ENCODE measurements at places on chromosomes 3 and 15.

DNA sequence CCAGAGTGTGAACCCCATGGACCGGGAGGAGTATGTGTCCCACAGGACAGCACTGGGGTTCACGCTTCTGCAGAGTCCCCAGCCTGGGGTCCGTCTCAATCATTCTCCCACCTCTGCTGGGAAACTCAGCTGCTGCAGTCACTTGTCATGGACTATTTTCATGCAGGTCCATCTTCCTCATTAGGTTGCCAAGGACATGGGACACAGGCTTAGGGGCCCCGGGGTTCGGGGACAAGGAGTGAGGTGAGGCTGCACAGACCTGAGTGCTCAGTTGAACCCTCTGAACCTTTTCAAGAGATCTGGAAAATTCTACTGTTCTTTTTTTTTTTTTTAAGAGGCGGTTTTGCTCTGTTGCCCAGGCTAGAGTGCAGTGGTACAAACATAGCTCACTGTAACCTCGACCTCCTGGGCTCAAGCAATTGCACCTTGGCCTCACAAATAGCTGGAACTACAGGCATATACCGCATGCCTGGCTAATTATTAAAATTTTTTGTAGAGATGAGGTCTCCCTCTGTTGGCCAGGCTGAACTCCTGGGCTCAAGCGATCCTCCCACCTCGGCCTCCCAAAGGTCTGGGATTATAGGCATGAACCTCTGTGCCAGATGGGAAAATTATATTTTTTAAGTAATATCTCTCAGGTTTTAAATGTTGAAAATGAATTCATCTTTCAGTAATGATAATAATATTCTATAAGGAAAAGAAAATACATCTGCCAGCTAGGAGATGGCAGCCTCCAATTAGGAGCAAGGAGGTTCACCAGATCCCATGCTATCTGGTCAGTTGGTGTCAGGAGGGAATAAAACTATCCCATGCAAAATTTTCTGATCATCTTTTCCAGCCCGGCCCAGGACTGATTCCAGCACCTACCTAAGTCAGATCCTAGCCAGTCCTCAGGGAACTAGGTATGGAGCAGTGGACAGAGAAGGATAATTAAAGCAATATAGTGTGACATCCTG, 45.2 kb downstream of the RPN1 start:
- DNase-seq = no peak

DNA sequence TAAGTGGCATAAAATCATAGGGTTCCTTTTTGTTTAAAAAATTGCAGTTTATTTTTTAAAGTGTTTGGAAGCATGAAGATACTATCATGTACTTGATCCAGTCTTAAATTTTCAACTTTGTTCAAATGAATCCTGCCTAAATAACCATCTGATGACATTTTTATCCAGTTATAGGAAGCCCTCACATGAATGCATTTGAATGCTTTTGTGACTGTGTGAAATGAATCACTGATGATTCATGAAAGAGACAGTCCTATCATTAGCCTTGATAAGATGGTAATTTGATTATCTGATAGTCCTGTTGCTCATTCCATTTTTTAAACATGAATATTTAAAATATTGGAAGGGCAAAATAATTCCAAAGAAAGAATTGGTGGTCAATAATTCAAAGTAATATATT, 401.9 kb upstream of the ROBO2 start:
- DNase-seq = no peak

GRCh38 chr3:60291115-60291514, 960.1 kb downstream of the FHIT start:
- no peak for DNase-seq

DNA sequence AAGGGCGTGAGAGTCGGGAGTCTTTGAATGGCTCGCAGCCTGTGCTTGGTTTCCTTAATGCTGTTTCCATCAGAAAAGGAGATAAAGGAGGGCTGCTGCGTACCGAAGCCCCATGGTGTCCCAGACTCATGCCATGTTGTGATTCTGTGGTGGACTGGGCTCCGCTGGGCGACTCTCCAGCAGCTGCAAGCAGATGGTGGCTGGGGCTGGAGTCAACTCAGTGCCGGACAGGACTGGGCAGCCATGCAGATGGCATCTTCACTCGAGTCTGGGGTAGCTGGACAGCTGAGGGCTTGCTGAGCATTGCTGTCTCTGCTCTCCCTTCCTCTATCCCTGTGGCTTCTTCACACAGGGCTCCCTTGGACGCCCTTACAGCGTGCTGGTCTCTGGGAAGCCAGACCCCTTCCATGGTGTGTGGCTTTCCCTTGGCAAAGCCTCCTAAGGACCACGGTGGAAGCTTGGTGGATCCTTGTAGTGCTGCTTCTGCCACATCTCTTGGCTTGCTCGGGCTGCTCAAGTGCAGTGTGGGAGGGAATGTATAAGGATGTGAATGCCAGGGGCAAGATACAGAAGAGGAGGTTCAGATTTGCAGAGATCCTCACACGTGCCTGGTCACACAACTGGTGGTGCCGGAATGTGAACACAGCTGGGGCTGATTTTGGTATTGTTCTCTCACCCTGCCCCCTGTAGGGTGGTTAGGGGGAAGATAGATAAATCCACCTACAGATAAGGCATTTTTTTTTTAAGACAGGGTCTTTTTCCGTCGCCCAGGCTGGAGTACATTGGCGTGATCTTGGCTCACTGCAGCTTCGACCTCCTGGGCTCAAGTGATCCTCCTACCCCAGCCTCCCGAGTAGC, 9.0 kb downstream of the NIPA1 start:
- DNase-seq = no peak

DNA sequence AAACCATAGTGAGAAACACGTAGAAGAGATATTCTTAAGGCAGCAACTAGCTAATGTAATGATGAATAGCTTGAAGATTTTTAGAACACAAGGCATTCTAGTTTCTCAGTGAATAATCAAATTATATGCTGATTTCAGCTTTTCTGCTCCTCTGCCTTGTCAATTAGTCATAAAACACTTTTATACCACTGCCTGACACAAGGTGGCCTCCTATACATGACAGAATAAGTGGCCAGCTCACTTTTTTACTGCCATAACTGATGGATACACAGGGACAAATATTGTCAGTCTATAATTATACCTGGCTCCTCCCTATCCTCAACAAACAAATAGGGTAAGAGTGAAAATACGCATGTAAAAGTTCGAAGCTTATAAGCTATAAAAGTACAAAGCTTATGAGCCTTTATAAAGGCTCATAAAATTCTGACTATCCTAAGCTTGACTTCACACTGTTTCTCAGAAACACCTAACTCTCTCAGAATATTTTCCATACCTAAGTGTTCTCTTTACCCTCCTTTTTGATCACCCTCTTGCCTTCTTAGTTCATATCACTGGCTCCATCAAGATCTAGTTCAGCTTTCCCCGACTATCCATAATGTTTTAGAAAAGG, 81.6 kb downstream of the HERC1 start:
- peak; percentile 21 for DNase-seq

DNA sequence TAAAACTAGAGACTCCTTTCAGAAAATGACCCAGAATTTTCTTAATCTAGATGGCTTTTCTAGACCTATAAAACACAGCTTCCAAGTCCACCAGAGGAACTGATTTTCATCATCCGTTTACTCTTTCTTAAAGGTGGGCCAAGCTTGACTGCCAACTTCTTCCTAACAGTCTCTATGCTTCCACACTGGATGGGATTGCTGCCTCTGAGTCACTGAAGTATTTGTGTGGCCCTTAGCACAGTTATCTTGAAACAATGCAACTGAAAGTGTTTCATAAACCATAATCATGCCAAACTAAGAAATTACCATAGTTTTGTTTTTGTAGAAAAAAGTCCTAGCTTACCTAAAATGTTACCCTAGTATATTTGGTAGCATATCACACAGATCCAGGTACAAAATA, 985.7 kb downstream of the TUSC7 start:
- no peak for DNase-seq

- DNase-seq = no peak
Measured at GRCh38 chr15:57218826-57219576, 157.3 kb upstream of the CGNL1 start.

- DNase-seq = no peak
Measured at GRCh38 chr15:100940767-100941379, 21.7 kb downstream of the LRRK1 start.

- DNase-seq = no peak
Measured at GRCh38 chr3:153343988-153344782, 182.2 kb downstream of the RAP2B start.

GRCh38 chr3:39112113-39112512, 4.6 kb downstream of the TTC21A start:
- DNase-seq = no peak

DNA sequence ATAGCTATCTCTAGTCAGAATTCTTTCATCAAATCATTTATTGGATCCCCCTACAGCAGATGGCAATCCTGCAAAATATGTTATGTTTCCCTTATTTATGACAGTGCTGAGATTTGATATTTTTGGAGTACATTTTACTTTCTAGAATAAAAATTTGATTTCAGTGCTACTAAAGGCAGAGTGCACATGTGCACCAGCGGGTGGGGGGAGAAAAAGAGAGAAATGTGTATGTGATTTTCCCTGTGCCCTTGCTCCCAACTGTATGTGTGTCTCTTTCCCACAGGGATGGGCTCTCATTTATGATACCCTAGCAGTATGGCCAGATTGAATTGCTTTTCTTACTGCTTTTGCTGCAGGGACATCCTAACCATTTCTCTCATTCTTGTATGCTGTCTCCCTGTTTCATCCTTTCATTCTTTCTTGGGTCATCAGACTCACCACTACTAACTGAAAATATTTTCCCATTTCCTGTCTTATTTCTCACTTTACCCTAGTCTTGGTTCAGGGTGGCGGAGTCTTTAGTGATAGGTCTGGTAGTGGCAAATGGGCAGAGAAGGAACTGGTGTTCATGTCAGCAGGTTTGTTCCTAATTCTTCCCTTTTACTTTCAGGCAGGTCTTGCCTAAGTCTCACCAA, 140.7 kb downstream of the TCF12 start:
- no peak for DNase-seq

- no peak for DNase-seq
Measured at GRCh38 chr15:32838820-32839219, 121.0 kb downstream of the GREM1 start.

GRCh38 chr15:62453981-62454380, 288.9 kb upstream of the C2CD4B start:
- DNase-seq = no peak

DNA sequence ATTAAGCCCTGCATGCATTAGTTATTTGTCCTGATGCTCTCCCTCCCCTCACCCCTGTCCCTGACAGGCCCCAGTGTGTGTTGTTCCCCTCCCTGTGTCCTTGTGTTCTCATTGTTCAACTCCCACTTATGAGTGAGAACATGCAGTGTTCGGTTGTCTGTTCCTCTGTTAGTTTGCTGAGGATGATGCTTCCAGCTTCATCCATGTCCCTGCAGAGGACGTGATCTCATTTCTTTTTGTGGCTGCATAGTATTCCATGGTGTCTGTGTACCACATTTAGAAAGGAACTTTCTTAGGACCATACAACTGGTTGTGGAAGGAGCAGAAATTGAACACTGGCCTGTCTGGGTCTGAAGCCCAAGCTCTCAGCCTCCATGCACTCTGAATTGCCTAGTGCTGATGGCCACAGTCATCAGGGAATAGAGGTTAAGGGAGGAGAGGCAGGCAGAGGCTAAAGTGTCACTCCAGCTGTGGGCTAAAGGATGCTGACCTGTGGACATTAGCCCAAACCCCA, 138.5 kb downstream of the FNDC3B start:
- no peak for DNase-seq

DNA sequence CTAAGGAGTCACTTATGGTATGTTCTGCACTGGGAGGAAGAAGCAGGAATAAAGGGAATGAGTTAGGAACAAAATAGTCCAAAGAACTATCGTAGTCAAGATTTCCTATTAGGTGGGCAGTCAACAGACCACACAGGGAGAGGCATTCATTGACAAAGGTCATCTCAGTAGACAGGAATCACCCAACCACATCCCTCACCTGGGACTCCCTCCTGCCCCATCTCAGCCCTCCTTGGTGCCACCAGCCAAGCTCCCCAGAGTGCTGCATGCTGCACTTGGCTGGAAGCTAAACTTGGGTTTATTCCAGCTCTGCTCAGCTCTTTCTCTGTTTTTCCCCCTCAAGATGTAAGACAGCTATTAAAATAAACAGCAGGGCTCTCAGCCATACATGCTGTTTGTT, 72.3 kb upstream of the CTNNB1 start:
- DNase-seq = no peak

GRCh38 chr3:179227349-179227748, 23.6 kb downstream of the KCNMB3 start:
- no peak for DNase-seq

DNA sequence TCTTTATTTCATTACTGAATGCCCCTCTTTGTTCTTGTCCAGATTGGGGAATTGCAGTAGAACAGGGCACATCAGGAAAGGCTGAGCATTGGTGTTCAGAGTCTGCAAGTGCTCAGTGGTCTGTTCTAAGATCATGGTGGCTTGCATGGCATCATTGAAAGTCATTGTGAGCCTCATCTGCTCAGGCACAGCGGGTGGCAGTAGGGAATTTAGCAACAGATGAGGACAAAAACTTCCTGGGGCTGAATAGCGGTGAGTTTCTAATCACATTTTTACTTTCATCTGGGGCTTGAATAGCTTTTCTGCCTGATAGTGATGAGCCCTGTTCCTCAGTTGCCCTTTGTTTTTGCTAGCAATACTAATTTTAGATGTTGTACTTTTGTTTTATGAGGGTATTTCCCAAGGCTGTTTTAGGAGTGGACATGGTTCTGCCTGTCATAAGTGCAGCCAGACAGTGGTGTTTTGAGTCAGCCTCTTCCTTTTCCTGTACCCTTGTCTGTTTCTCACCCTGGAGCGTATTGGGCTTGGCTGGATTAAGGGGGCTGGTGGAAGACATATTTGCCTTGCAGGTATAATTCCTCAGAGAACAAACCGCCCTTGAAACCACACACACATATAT, 127.2 kb upstream of the IL12A start:
- no peak for DNase-seq

- DNase-seq = peak; percentile 78
Measured at GRCh38 chr3:58568572-58569286, 8.5 kb downstream of the FAM107A start.

- DNase-seq = no peak
Measured at GRCh38 chr3:144112036-144112435, 140.4 kb downstream of the DIPK2A start.

DNA sequence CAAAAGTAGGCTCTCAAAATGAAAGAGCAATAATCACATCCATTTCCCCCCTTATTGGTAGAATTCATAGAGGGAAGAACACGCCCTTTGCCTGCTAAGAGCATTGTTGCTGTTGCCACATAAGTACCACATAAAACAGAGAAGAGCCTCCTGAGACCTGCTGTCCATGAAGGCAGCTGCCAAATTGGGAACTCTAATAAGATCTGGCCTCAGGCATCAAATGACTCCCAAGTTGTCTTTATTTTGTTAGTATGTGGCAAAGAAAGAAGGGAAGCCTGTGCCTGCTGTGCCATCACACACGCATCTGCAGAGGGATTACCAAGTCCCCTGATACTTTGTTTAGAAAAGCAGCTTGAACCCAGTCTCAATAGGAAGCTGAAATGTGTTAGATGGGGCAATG, 23.9 kb downstream of the VGLL3 start:
- DNase-seq = no peak

GRCh38 chr3:38985581-38985980, 66.2 kb downstream of the SCN11A start:
- no peak for DNase-seq

- DNase-seq = no peak
Measured at GRCh38 chr3:79057756-79058155, 710.0 kb downstream of the ROBO1 start.

GRCh38 chr15:73869216-73869995, 4.0 kb upstream of the TBC1D21 start:
- DNase-seq = no peak

GRCh38 chr3:156812521-156813335, 13.4 kb upstream of the LEKR1 start:
- peak; percentile 20 for DNase-seq

Data from HEK293T (cell line).